Heart left ventricle (tissue), 16 donors: ENCODE measurements at places on chromosomes 4 and X.

DNA sequence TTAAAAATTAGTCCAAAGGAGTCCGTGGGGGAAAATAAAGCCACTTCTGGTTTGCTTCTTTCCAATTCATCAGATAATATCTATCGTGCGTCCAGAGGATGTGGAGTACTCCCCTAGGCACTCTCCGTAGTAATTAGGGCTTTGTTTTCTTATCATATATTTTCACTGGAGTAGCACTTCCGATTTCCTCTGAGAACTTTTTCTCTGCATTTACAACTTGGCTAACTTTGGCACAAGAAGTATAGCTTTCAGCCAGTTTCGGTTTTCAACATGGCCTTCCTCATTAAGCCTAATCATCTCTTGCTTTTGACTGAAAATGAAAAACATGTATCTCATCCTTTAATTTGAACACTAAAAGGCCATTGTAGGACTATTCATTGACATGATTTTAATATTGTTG, 80.5 kb downstream of the CASP3 start:
- no peak for DNase-seq

- no peak for DNase-seq
Measured at GRCh38 chrX:13933851-13934250, 95.8 kb downstream of the GEMIN8 start.

- no peak for DNase-seq
Measured at GRCh38 chr4:137032222-137032621, 500.1 kb downstream of the PCDH18 start.

DNA sequence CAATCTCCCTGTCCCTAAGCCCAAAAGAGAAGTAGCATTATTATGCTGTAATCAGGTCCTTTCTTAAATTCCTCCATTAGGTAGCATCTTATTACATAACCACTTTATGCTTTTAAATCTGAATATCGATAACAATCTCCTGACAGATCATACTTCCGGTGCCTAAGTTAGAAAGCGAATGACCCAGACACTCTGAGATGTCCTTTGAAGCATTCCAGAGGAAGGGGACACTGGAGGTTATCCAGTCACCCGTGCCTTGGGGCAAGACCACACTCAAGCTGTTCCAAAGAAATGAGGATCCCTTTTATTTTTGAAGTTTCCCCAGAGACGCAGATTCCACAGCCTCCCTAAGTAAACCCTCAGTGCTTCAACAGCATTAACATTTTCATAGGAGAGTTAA, 125.7 kb downstream of the PALLD start:
- no peak for DNase-seq

DNA sequence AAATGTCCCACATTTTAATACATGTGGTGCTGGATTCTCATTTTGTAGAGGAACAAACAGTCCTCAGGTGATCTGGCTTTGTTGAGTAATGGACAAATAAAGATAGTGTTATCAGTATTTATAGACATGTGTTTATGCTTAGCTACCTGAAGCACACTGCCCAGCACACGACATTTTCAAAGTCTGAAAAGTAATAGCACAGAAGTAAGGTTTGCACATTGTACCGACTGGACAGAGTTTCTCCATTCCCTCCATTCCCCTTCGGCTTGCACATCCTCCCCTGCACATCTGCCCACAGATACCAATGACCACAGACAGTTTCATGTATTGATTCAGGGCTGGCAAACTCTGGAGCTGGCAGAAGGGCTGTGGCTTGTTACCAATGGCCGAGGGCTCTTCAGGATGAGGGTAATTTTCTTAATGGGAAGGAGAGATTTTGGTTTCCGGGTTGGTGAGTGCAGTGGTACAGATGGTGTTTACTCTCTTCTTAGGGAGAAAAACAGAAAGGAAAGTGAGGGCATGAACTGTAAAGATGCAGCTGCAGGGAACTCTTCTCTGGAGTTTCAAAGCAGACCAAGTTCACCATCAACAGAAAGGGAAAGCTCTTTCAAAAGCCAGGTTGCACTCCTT, 2.3 kb downstream of the GRPR start:
- DNase-seq, result no peak

GRCh38 chrX:20481632-20482031, 214.9 kb upstream of the RPS6KA3 start:
- no peak for DNase-seq

DNA sequence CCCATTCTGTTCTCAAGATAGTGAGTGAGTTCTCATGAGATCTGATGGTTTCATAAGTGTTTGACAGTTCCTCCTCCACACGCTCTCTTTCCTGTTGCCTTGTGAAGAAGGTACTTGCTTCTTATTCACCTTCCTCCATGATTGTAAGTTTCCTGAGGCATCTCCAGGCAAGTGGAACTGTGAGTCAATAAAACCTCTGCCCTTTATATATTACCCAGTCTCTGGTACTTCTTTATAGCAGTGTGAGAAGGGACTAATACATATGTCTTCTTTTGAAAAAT, 58.4 kb downstream of the CFAP299 start:
- no peak for DNase-seq

GRCh38 chr4:52554612-52555355, 104.3 kb downstream of the USP46 start:
- DNase-seq, result no peak

GRCh38 chr4:188485906-188486305, 346.7 kb downstream of the TRIML1 start:
- no peak for DNase-seq

DNA sequence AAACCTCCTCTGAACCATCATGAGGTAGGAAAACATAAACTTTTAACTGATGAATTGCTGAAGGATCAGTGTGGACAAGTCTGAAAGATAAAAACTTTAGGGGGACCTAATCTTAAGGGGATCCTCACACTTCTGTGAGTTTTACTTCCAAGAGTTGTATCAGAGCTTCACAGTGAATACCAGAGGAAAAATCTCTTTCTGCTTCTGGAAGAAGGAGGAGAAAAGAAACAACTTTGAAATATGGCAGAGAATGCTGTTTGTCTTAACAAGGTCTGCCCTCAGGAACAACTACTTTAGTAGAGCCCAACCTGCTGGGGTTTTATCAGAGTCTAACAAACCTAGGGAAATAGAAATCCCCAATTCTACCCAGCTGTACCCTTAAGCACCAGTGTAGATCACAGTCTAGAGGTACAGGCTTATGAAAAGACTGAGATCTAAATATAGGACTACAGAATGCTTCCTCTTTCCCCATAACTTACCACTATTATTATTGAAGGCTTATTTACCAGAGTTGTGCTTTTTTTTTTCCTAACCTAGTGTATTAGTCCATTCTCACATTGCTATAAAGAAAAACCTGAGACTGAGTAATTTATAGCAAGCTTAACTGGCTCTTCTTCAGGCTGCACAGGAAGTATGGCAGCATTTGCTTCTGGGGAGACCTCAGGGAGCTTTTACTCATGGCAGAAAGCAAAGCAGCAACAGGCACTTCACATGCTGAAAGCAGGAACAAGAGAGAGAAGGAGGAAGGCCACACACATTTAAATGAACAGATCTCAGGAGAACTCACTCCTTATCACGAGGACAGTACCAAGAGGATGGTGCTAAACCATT, 167.9 kb downstream of the CAMK2D start:
- no peak for DNase-seq

DNA sequence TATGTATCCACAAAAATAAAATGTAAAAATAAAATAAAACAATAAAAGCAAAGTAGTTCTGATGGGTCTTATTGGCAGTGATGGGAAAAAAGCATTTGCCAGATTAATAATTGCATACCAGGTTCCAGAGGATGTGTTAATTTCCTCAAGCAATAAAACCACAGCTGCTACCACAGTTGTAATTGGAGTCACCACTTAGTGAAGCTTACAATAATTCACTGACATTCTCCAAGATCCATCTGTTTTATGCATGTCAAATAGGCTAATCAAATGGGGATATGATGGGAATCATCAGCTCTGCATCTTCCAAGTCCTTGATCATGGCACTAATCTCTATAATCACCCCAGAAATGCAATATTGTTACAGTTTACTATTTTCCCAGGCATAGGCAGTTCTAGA, 123.5 kb upstream of the EMCN start:
- no peak for DNase-seq

DNA sequence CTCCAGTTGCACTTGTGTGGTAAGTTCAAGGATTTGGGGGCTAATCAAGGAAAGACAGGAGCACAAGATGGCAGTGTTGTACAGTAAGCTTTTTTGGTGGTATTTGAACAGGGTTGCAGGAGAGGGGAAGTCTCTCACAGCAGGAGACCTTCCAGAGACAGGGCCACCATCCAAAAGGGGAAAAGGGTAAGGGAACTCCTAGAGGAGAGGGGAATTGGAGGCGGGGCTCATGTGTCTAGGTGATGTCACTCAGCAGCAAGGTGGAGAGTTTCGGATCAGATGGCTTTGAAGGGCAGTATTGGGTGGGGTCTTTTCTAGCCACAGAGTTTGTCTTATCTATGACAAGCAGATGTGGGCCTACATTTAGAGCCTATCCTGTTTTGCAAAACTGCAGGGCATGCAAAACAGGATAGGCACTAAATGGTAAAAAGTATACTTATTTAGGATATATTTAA, 13.4 kb upstream of the RNF175 start:
- no peak for DNase-seq

- DNase-seq, result no peak
Measured at GRCh38 chr4:26360273-26360672, 39.5 kb downstream of the RBPJ start.

DNA sequence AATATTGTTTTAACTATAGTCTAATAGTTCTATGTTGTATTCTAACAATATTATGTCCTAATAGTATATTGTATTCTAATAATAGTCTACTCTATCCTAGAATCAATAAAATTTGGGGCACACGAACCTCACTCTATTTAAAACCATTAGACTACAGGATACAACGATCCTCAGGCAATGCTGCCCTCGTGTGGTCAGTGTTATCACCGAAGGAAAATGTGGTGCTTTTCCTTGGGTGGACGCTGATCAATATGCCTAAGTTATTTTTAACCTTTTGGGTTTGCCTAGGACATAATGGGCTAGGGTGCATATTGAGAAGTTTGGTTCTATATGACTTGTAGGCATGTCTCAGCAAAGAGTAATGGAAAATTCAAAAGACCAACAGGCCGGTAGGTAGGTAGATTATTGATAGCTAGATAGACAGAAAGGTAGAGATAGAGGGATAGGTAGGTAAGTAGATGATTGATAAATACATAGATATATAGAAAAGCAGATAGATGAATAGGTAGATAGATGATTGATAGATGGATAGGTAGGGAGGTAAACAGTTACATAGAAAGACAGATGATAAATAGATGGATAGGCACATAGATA, 75.1 kb downstream of the PRKX start:
- no peak for DNase-seq

GRCh38 chrX:41322821-41323603, 10.9 kb upstream of the DDX3X start:
- DNase-seq, result no peak

DNA sequence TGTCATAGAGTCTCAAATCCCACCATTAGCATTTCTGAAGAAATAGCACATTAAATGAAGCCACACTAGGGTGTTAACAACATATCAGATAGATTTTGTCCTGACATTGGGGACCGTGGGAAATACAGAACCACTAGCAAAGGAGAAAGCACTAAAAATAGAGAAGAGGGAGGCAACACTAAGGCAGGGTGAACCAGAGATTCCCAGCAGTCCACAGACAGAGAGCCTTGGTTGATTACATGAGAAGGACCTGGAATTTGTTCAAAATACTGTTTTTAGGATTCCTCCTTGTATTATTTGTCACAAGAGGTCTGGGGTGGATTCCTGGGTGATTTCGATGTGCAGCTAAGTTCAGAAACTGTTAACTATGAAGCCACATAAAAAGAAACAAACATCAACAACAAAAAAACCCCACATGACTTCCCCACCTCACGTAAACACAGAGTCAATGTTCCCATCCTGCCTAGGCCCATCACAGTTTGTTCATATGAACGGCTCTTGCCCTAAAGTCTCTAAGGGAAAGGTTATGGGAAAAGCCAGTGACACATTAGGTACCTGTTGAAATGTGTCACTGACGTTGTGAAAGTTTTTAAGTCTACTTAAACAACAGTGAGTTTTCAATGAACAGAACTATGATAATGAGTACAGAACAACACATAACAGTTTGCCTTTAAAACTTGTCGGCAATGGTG, 23.6 kb upstream of the GRSF1 start:
- no peak for DNase-seq
